ENCODE measurements at places on chromosomes 1 and 21. TPM values are rescaled to one million over a fixed set of nuclear protein-coding genes. Genes with fewer than 3 reads are reported as not detected.
A peak's percentile ranks its signal among the peaks of the same experiment; 100 is the strongest.

Gene CFAP45
- polyA plus RNA-seq: 1.4 TPM

DNA sequence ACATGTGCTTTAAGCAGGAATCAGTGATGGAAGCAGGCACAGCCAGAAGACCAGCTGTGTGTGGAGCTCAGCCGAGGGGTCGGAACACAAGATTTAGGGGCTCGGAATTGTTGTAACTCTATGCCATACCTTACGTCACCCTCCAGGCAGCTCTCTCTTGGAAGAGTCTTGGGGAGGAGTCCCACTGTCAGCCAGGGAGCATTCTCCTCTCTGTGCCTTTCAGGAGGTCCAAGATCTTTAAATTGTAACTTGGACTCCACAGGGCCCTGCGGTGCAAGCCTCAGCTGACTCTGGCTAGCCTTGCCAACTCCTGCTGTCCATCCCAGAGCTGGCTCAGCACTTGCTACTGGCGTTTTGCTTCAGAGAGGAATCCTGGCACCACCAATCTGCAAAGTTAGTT, 26.4 kb upstream of the ROR1 start:
- peak; percentile 22 for DNase-seq

Gene RNU1-2
- polyA plus RNA-seq: not detected

Gene EEIG2
- polyA plus RNA-seq: 1.5 TPM

Gene PAQR6
- polyA plus RNA-seq: 0.39 TPM

Gene ST6GALNAC5
- polyA plus RNA-seq: 0.37 TPM

GRCh38 chr1:109598655-109599054, 20.8 kb downstream of the GNAT2 start:
- no peak for DNase-seq

DNA sequence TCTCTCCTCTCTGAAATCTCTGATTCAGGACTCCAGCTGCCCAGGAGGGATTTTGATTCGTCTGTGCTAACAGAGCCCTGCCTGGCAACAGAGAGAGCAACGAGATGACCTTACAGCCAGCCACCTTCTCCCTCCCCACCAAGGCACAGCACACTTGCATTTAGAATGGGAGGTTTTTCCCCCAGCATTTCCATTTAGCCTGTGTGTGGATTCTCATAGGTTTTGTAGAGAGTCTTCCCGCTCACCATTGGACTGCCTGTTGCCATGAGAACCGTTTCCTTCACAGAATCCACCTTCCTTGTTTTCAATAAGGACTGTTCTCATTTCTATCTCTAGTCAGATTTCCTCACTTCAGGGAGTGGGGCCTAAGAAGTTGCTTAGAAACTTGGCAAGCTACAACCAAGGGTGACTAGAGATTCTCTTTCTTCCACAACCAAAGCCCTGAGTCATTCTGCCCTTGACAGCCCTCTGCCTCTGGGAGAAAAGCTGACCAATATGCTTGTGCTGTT, 5.8 kb upstream of the IKBKE start:
- DNase-seq: no peak

DNA sequence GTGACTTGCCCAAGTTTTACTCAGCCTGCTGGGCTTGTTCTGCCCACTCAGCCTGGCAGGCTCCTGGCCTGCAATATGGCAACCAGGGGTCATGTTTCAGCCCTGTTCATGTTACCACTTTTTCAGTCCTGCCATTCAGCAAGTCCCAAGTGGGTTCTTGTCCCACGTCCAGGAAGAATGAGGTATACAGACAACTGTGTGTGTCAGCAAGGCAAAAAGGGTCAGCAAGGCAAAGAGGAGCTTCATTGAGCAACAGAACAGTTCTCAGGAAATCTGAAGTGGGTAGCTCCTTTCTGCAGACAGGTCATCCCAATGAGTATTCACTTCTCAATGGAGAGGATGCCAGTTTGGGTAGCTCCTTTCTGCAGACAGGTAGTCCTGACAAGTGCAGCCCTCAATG, 1233.3 kb upstream of the B3GALT2 start:
- DNase-seq: no peak

- DNase-seq: peak; percentile 60
Observed at GRCh38 chr1:116415699-116416533, 42.9 kb downstream of the ATP1A1 start.

- DNase-seq: no peak
Observed at GRCh38 chr1:80214888-80215540, 1208.5 kb upstream of the ADGRL4 start.

- DNase-seq: peak; percentile 24
Observed at GRCh38 chr1:1213345-1214265, at the start of gene TNFRSF4. Gene TNFRSF4, minus strand, starts transcription at chr1:1214153. Its CDS starts 26 bp downstream, at chr1:1214127.

Gene UBXN10
- 0.59 TPM for polyA plus RNA-seq

Data from heart right ventricle (tissue), 16 donors.